HFFc6 (cell line): ENCODE measurements at places on chromosomes 3 and 15. TPM values are rescaled to one million over a fixed set of nuclear protein-coding genes. Genes with fewer than 3 reads are reported as not detected.

- no peak for DNase-seq
These were observed 15.2 kb downstream of the GK5 start for GRCh38 chr3:142210144-142210543.

GRCh38 chr15:39549912-39550311 lies 31.0 kb upstream of the THBS1 start:
- DNase-seq: no peak

Gene SPESP1
- total RNA-seq: 0.75 to 8.8 TPM (median 1.0 TPM) in 3 replicates

GRCh38 chr3:127385540-127385870 lies 97.7 kb upstream of the PRR20G start:
- no peak for DNase-seq

DNA sequence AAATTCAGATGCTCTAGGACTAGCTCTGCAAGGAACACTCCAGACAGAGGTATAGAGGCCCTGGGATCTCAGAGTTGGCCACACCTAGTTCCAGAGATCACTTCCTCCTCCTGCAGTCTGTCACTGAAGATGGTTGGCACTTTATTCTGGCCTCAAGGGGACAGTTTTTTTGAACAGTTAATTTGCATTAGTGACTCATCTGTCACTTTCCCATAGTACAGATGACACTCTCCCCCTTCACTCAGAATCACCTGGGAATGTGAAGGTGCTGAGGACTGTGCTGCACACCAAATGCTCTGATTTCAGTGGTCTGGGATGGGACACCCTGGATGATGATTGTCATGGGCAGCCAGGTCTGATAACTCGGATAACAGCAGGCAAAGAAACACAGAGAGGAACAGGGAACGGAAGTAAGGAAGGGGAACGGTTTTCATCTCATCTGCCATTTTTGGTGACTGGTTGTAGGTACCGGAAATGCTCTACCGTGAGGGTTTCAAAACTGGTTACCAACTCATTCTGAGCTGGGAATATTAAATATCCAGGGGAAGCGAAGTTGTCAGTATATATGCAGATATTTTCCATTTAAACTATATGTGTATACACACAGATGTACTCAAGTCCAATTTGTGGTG lies 232.5 kb upstream of the ST8SIA2 start:
- no peak for DNase-seq
